Stimulated activated naive CD8-positive, alpha-beta T cell treated with anti-CD3 and anti-CD28 coated beads, Interleukin-15, amount 100 ng/mL, for 72 hours (primary cell): ENCODE measurements at places on chromosomes 1 and 21.

DNA sequence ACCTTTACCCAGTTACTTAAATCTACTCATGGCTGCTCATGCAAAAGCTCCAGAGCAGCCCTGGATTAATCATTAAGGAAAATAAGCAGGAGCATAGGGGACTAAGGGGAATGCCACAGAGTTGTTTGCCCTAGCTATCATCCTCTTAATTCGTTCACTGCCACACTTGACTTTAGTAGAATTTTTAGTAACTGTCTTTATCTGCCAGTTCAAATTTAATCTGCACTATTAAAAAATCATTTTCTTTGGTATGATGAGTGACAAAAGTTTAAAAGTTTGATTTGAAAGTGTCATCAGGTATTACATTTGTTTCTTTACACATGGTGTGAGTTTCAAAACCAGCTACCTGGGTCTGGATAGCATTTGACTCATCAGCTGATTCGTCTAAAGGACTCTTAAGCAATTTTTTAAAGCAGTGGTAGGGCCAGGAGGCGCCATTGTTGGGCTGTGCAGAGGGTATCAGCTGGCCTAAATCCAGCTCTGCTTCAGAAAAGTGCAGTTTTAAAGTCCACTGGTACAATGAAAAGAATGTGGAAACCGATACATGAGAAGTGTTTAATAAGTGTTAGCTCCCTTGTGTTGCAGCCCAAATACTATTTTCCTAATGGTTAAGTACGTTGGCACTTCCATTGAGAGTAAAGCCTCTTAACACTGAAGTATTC, 69.9 kb upstream of the DR1 start:
- no peak for DNase-seq

DNA sequence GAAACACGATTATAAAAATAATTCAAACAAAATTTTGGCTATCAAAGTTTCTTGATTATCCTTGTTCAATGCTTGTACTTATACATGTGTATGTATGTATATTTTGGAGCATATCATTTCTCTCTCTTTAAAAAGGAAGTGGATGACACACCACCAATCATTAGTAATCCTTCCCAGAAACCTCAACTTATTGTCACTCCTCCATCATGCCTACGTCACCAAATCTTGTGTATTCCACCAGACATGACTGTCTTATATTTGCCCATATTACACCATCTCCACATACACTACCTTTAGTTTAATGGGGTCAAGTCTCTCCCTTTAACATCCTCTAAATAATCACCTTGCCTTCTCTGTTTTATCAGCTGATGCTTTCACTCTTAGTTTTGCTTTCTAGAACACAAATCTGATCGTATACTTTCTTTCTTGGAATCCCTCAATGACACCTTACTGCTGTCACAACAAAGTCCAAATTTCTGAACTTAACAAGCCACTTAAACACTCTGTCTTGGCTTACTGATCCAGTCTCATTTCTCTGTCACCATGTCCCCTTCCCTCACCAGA, 124.0 kb downstream of the BRINP3 start:
- no peak for DNase-seq

GRCh38 chr1:12048372-12048771, 14.7 kb upstream of the TNFRSF8 start:
- DNase-seq = no peak

DNA sequence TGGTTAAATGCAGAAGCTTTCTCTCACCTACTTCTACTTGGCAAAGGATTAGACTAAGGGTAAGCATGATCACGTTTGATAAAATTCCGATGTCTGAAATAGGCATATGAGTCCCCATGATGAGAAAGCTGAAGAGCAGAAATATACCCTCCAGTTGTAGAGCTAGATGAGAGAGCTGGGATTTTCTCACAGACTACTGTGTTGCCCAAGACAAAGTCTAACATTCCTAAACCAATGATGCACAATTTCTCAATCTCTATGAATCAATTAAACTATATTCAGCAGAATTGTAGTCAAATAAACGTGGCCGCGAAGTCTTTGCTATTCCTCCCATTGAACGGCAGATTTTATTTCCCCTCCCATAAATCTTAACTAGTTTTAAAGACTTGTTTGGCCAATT, 699.2 kb downstream of the KCNT2 start:
- no peak for DNase-seq

GRCh38 chr1:115331558-115332331, 6.3 kb downstream of the NGF start:
- no peak for DNase-seq

- peak; percentile 72 for DNase-seq
Observed at GRCh38 chr1:24235921-24236788, 49.1 kb upstream of the IFNLR1 start.

GRCh38 chr1:174652569-174653280, 205.0 kb downstream of the GPR52 start:
- no peak for DNase-seq

- no peak for DNase-seq
Observed at GRCh38 chr1:201890223-201890622, 1.5 kb downstream of the SHISA4 start.

GRCh38 chr1:33336580-33336979, 15.7 kb upstream of the A3GALT2 start:
- no peak for DNase-seq

- no peak for DNase-seq
Observed at GRCh38 chr1:204089044-204089751, 16.3 kb downstream of the SOX13 start.

- no peak for DNase-seq
Observed at GRCh38 chr1:86067626-86068025, 88.9 kb downstream of the COL24A1 start.

DNA sequence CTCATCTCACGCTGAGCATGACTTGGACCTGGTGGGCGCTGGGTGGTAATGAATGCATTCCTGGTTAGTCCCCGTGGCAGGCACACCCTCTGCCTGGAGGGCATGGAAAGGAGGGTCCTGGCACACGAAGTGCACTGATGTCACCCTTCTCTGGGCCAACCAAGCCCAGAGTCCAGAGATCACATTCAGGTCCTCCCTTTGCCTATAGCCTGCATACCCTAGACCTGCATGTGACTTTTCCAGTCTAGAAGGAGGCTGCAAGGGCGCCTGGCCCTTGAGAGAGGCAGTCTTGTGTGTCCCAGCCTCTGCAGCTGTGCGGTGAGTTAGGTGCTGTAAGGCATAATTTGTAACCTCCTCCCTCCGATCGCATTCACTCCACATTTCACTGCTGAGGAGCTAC, 22.1 kb downstream of the PADI2 start:
- DNase-seq = no peak

DNA sequence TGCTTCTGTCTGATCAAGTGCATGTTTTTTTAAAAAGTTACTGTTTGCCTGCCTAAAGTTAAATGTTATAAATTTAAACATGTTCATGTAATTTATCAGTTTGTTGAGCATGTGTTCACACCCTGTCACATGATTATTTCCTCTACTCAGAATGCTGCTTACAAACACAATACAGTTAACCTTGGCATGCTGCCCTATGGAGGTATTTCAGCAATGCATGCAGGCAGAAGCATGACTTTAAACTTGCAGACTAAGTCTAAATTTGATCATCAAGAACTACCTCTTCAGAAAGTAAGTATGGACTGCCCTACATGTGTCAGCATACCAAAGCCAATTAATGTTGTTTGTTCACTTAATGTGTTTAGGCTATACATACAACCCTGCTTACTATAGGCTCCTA, 161.6 kb downstream of the LRRC40 start:
- no peak for DNase-seq

- DNase-seq = peak; percentile 73
Observed at GRCh38 chr1:101293461-101294051, 56.7 kb downstream of the S1PR1 start.

- DNase-seq = no peak
Observed at GRCh38 chr1:87956072-87956471, 627.4 kb downstream of the LMO4 start.

DNA sequence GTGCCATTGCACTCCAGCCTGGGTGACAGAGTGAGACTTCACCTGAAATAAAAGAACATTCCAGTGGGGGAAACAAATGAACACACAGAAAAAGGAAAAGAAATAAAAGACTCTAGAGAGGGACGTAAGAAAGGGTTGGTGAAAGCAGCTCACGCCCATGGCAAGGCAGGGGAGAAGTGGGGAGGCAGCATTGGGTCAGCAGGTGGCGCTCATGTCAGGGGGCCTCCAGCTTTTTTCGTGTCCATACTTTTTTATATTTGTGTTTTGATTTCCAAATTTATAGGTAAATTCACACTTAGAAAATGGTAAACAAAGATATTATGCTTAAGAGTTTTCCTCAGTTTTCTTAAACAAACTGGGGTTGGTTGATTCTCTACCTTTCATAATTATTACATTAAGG, 45.5 kb downstream of the VPS13D start:
- DNase-seq = peak; percentile 8

GRCh38 chr1:239896569-239896968, 195.1 kb upstream of the FMN2 start:
- no peak for DNase-seq

- no peak for DNase-seq
Observed at GRCh38 chr1:24779689-24780464, 34.6 kb downstream of the CLIC4 start.

- DNase-seq = no peak
Observed at GRCh38 chr1:222210776-222211175, 337.1 kb downstream of the HHIPL2 start.

DNA sequence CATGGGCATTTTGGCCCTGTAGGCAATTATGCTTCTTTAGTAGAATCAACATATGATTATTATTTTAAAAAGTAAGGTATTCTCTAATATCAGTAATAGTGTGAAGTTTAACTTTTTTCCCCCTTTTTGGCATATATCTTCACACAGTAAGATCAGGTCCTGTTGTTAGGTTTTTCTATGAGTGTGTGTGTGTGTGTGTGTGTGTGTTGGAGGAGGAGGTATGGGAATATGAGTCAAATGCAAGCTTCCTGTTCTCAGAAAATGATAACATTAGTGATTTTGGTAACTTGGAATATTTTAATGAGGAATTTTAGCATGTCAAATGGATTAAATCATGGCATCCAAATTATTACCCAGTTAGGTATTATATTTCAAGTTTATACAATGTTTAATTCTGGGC, 65.8 kb upstream of the BCL10 start:
- DNase-seq = no peak

GRCh38 chr1:110196917-110197765, 13.0 kb upstream of the KCNC4 start:
- DNase-seq = peak; percentile 55

DNA sequence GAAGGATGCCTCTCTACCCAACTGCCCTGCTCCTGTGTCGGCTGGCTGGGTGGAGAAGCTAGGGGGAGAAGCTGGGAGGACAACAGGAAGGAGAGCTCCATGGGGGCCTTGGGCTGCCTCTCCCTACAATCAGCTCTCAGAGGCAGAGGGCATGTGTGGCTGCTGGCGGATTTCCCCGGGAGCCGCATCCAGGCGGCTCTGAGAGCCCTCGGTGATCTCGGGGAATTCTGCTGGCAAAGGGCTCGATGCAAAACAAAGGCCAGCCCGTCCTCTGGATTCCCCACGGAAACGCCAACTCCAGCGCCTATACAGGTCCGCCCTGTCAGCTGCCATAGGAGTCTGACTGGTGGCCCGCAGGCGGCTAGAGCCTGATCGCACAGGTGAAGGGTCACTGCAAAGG, 26.4 kb upstream of the EVA1B start:
- DNase-seq = no peak

GRCh38 chr1:22326372-22326915, 125.2 kb upstream of the ZBTB40 start:
- DNase-seq = no peak
